Right lung (tissue), 10 donors: ENCODE measurements at places on chromosomes 6 and 20.
A peak's percentile ranks its signal among the peaks of the same experiment; 100 is the strongest.

DNA sequence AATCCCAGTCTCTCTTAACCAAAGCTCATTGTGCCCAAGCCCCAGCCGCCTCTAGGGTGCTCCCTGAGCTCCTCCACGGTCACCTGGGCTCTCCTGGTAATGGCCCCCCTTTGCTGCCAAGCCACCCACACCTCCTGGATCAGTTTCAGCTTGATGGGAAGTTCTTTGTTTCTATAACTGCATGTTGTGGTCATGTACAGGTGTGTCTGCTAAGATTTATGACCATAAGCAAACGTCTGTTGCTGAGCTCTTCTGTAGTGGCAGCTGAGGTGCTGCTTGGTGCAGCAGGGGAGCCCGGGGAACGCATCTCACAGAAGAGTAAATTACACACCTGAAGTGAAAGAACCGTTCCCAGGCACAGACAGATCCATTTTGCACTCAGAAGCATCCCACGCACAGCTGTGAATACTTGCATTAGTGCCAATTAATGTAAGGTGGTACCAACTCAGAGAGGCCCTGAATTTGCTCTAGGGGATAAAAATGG, 194.6 kb upstream of the ARID1B start:
- DNase-seq = no peak

GRCh38 chr6:157233156-157233555, 90.2 kb downstream of the TMEM242 start:
- no peak for DNase-seq

- DNase-seq = no peak
Observed at GRCh38 chr20:38969708-38970107, 7.6 kb downstream of the DHX35 start.

DNA sequence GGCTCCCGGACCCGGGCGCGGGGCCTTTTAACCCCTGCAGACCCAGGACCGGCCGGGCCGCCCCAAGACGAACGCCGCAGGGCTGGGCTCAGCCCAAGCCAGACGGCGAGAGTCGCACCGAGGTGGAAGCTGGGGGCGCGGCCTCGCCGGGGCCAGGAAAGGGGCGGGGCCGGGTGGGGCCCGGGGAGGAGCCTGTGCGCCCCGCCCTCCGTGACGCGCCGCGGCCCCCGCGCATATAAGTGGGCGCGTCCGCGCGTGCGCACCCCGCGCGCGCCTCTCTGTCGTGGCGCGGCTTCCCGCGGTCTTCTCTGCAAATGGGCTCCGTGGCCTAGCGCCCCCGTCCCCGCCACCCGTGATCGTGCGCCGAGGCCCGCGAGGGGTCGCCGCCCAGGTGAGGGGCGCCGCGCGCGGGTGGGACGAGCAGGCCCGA, at the start of gene PPDPF:
TSS of gene PPDPF (plus strand) at position 262 of the 430 bp plus-strand sequence. CDS start 544 bp downstream, outside the sequence.
- DNase-seq = peak; percentile 91

GRCh38 chr20:43820731-43821330, 93.8 kb upstream of the TOX2 start:
- no peak for DNase-seq

GRCh38 chr6:155317186-155317585, 2.9 kb upstream of the TFB1M start:
- no peak for DNase-seq

- DNase-seq = no peak
Observed at GRCh38 chr6:21899708-21900107, 306.2 kb downstream of the SOX4 start.

- no peak for DNase-seq
Observed at GRCh38 chr20:6575912-6576401, 191.5 kb upstream of the BMP2 start.

DNA sequence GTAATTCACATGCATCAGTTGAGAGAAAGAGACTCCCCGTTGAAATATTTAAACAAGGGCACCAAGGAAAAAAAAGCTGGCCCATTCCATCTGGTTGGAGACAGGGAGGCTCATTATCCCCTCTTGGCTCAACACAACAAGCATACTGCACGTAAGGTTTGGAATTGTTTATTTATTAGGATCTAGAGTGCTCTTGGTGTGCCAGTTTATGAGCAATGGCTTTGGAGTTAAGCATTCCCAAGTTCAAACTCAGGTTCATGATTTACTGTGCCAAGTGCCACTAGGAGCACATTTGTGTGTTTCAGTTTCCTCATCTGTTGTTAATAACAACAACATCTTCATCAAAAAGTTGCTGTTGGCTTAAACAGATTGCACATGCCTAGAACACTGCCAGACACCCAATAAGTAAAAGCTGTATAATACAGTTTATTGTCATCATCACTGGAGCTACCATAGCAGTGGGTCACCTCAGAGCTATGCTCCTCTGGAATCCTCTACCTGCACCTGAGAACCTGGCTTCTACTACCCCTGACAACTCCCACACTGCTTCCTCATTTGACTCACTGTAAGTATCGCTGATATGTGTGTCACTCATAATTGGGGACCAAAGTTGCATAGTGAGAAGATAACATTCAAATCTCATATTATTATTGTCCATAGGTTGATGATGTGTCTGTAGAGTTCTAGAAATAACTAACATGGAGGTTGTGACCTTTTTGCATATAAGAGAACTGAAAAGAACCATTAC, 5.4 kb downstream of the SLC17A3 start:
- no peak for DNase-seq

GRCh38 chr6:121835662-121836061, 400.2 kb downstream of the GJA1 start:
- DNase-seq = no peak

DNA sequence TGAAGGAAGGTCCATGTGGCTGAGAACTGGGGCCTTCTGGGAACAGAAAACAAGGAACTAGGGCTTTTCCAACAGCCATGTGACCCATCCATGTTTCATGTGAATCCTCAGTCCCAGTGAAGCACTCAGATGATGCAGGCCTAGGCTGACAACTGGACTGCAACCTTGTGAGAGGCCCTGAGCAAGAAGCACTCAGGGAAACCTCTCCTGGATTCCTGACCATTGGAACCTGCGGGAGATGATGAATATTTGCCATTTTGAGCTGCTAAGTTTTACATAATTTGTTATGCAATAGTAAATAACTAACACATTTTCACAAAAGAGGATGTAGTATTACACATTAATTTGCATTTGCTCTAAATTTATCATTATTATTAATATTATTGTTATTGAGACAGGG, 38.4 kb upstream of the HLA-G start:
- DNase-seq = no peak

GRCh38 chr6:132443206-132443605, 41.9 kb upstream of the MOXD1 start:
- DNase-seq = no peak

GRCh38 chr6:147080225-147080624, 124.0 kb upstream of the STXBP5 start:
- DNase-seq = no peak

GRCh38 chr20:58813369-58813768, 37.3 kb downstream of the GNAS-AS1 start:
- no peak for DNase-seq

- DNase-seq = no peak
Observed at GRCh38 chr6:47700596-47700995, 2.2 kb downstream of the ADGRF4 start.

DNA sequence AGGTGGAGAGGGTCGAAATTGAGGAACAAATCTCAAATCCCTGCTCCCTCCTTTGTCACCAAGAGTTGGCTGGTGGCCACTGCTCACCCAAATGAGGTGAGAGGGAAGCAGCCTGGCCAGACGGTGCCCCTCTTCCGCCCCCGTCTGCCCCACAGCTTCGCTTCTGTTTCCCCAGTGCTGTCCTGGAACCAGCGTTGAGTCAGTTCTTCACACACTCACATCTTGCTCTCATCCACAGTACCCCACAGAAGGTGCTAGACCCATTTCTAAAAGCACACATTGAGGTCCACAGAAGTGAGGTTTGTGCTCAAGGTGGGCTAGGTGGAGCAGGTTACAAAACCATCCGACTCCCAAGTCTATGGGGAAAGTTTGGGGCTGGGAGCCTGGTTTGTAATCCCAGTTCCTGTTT, 3.8 kb downstream of the CEBPB start:
- no peak for DNase-seq

- no peak for DNase-seq
Observed at GRCh38 chr6:54063228-54063539, 48.1 kb upstream of the MLIP start.

DNA sequence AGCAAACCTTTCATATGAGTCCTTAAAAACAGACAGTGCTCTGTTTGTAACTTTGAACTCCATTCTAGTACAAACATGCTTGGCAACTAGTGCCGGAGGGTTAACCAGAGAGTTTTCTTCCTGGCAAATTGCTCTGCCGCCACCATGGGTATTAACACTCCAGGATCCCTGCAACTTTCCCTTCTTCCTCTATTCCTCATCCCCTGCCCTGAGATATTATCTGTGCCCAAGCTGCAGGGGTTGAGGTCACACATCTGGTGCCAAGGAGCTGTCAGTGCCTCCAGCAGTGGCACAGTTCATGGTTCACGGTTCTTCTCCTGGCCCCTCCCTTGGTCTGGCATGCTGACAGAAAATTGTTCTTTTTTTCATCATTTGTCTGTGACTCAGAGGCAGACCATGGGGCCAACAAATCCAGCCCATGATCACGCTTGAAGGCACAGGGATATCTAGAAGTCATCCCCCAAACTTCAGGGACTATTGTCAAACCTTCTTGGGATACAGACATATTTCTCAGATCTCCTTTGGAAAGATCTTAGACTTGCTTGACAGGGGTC, 77.5 kb downstream of the ATXN1 start:
- DNase-seq = no peak

DNA sequence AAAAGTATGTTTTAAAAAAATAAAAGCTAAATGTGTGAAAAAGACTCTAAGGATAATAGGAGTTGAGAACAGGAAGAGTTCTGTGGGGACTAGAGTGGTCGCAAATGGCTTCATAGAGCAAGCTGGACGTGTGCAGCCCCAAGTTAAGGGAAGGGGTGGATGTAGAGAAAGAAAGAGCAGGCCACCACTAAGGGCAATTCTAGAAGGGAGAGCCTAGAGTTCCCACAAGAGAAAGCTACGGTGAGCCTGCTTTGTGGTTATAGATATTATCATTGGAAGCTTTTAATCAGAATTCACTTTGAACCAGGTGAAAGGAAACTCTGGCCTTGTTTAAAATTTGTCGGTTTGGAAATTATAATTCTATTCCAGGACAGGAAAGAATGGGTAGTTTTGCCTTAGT, 101.6 kb downstream of the HIVEP2 start:
- no peak for DNase-seq

DNA sequence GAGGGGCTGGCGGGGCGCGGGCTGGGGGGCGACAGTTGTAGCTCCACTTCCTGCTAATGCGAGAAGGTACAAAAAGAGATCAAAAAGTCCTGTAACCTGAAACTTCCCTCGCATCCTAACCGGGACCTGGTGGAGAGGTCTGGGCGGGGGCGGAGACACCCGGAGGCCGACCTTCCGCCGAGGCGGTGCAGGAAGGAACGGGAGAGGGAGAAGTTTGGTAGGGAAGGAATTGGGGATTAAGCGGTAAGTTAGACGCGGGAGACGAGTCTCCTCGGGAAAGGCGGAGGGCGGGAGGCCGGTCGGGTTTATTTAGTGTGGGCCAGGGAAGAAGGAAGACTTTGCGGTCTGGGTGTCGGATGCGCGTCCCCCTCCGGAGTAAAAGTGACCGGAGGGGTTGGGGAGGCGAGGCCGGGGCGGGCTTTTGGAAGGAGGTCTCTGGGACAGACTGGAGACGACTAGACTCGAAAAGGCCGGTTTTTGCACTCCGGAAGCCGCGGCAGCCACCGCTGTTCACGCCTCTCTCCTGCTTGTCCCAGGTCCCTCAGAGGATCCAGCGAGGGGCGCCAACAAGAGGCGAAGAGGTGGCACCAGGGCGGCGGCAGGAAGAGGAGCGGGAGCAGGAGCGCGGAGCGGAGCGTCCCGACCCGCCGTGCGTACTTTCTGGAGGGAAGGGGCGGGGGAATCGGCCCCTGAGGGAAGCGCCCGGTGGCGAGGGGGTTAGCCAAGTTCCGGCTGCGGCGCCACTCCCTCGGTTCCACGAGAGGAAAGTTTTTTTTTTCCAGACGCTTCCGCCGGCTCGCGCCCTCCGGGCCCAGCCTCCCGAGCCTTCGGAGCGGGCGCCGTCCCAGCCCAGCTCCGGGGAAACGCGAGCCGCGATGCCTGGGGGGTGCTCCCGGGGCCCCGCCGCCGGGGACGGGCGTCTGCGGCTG, 734 bp downstream of the TPBG start:
- DNase-seq = peak; percentile 28

GRCh38 chr6:47974106-47974505, 136.9 kb downstream of the PTCHD4 start:
- peak; percentile 39 for DNase-seq

GRCh38 chr20:56537997-56538396, 5.0 kb downstream of the FAM209B start:
- no peak for DNase-seq

DNA sequence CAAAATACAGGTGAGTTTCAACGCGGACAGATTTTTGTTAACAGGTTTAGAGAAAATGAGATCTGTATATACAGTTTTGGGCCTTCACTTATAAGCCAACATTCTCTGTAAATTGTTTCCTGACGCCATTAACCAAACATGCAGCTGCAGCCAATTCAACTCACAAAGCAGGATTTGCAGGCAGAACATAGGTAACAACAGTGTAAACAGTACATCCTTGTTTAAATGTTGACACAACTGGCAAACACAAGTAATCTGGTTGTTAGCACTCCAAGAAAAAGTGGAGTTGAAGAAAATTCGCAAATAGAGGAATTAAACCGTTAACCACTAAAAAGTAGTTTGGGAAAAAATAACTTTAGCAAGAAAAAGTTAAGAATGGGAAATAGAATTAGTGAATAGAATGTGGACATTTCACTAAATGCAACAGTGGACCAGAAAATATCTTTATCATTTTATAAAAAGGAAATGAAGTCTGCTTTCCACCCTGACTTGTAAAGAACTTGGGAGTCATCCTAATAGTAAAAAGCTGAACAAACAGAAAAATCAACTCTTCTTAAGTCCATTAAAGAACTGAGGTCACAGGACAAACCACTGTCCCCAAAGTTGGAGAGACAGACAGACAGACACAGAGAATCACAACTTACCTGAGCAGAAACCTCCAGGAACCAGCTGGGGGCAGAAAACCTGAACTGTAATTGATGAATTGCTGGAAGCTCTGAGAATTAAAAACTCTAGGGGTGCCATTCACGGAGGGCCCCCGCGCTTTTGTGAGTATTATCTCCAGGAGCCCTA, 10.1 kb downstream of the SMIM28 start:
- DNase-seq = no peak

DNA sequence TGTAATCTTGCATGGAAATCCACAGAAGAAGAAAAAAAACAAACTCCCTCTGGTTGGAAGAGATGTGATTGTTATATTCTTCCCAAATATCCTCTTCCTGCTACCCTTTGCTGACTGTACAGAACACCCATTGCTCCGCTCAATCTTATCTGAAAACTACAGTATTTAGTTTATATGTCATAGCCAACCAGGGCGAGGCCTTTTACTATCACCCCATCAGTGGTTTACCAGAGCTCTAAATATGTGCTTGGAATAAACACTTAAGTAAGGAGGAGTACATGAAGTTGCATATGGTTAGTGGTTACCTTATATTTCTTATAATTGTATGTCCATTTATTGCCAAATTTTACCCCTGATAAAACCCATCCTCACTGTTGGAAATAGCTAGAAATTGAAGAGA, 12.2 kb downstream of the PRL start:
- DNase-seq = no peak
